ENCODE measurements at places on chromosomes 1 and 21. TPM values are rescaled to one million over a fixed set of nuclear protein-coding genes. Genes with fewer than 3 reads are reported as not detected.

C1orf94 gene
- not detected for polyA plus RNA-seq

CLIC6 gene
- polyA plus RNA-seq: 11.3 TPM

ADAM30 gene
- not detected for polyA plus RNA-seq

IRF6 gene
- polyA plus RNA-seq: 10.4 TPM

Data from adipose tissue (tissue), 3 donors.